ENCODE measurements at places on chromosomes 5 and 9. TPM values are rescaled to one million over a fixed set of nuclear protein-coding genes. Genes with fewer than 3 reads are reported as not detected.
A peak's percentile ranks its signal among the peaks of the same experiment; 100 is the strongest.

TMEM215 gene
- total RNA-seq = not detected

CCDC152 gene
- total RNA-seq = 1.3 TPM

GRCh38 chr5:69468631-69469030 lies 24.0 kb upstream of the OCLN start:
- no peaks in the 10 kb centered on the region for H3K36me3 ChIP-seq
- no peaks in the 10 kb centered on the region for H3K4me1 ChIP-seq
- no peak overlapping the region for H3K4me3 ChIP-seq

GRCh38 chr5:10218658-10219057 lies 31.0 kb downstream of the ATPSCKMT start:
- no peaks in the 10 kb centered on the region for H3K4me1 ChIP-seq
- no peaks in the 10 kb centered on the region for H3K36me3 ChIP-seq
- H3K27me3 ChIP-seq = no peaks in the 10 kb centered on the region
- H3K27ac ChIP-seq = no peak overlapping the region
- H3K4me3 ChIP-seq = no peak overlapping the region

- no peak for DNase-seq
- H3K4me3 ChIP-seq = no peak overlapping the region
- H3K27ac ChIP-seq = no peak overlapping the region
- H3K27me3 ChIP-seq = no peaks in the 10 kb centered on the region
- H3K36me3 ChIP-seq = peaks cover 62% of the 10 kb centered on the region
Measured at GRCh38 chr5:179777909-179778308, 15.9 kb upstream of the LTC4S start.

DNA sequence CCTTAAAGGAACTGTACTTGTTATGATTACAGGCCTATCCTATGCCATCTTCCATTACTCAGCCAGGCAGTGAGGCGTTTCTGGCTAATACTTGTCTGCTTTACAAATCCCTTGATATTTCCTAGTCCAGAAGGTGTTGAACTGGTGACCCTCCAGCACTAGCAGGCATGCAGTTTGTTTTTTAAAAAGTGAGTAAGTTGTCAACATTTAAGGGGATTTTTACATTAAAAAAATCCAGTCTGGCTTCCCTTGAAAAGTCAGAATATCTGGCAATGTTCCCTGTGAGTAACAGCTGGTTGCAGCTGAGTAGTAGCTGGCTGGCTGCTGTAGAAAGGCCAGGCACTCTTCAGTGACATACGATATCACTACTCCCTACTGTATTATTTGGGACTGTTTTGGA lies 21.8 kb downstream of the GRIN3A start:
- no peak overlapping the region for H3K27ac ChIP-seq
- H3K4me1 ChIP-seq = no peaks in the 10 kb centered on the region
- H3K27me3 ChIP-seq = peaks cover 5% of the 10 kb centered on the region
- DNase-seq = no peak
- H3K4me3 ChIP-seq = no peak overlapping the region
- H3K36me3 ChIP-seq = no peaks in the 10 kb centered on the region

- H3K27ac ChIP-seq = no peak overlapping the region
- no peaks in the 10 kb centered on the region for H3K27me3 ChIP-seq
- no peak for DNase-seq
- H3K4me1 ChIP-seq = no peaks in the 10 kb centered on the region
- no peaks in the 10 kb centered on the region for H3K36me3 ChIP-seq
Measured at GRCh38 chr9:127014216-127014909, 99.8 kb downstream of the RALGPS1 start.

FAM151B gene
- total RNA-seq = 0.32 TPM

DNA sequence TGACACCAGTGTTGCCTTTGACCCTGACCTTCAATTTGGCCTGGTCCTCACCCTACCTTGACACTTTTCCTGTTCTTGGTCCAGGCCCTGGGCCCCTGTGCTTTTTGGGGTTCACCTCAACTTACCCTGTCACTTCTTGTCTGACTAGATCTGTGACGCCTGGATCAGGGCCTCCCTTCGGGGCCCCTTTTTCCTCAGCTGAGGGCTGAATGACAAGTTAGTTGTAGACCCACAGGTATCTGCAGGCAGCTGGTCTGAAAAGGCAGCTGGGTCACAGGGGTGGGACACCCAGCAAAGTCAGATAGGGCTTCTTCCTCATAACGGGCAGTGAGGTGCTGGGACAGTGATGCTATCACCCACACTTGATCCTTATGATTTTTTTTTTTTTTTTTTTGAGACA lies 10.0 kb upstream of the MYORG start:
- no peaks in the 10 kb centered on the region for H3K4me1 ChIP-seq
- no peak for DNase-seq
- H3K4me3 ChIP-seq = no peak overlapping the region

DNA sequence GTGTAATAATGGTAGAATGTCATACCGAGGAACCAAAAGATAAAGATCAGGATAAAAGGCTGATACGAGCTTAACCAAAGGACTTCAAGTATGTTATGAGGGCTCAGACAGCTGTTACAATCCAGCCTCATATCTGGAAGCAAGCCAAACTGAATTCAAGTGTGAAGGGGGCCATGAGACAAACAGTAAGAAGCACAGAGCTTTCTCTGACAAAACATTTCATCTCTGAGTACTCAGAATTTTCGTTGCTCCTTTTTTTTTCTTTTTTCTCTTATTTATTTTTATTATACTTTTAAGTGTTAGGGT lies 52.9 kb upstream of the CD180 start:
- peaks cover 8% of the 10 kb centered on the region for H3K4me1 ChIP-seq
- no peak overlapping the region for H3K4me3 ChIP-seq
- no peak overlapping the region for H3K27ac ChIP-seq
- H3K36me3 ChIP-seq = no peaks in the 10 kb centered on the region
- H3K27me3 ChIP-seq = no peaks in the 10 kb centered on the region

HSPB3 gene
- total RNA-seq = not detected

- H3K4me1 ChIP-seq = peaks cover 25% of the 10 kb centered on the region
- peaks cover 46% of the 10 kb centered on the region for H3K36me3 ChIP-seq
- no peak for DNase-seq
- no peak overlapping the region for H3K4me3 ChIP-seq
Measured at GRCh38 chr5:177514541-177514940, 2.2 kb downstream of the DDX41 start.

- no peak overlapping the region for H3K27ac ChIP-seq
- no peak for DNase-seq
- peaks cover 27% of the 10 kb centered on the region for H3K4me1 ChIP-seq
- no peak overlapping the region for H3K4me3 ChIP-seq
- H3K36me3 ChIP-seq = no peaks in the 10 kb centered on the region
Measured at GRCh38 chr9:134378901-134379338, 52.7 kb downstream of the RXRA start.

DNA sequence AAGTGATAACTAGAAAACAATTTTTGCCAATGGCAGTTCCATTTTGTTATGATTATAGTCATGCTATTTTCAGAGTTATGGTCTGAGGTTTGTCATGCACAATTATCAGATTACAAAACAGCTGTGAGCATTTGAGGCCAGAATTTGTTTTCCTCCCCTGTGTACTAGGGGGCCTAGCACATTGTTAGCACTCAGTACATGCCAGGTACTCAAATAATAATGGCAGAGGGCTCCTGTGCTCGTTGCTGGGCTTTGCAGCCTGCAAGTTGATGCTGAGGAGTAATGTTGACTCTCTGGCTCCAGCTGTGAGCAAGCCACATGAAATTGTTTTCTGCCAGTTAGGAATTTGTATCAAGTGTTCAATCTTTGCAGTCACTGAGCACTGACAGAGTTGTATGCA lies 6.9 kb downstream of the DNAI1 start:
- no peak for DNase-seq
- H3K36me3 ChIP-seq = no peaks in the 10 kb centered on the region
- no peaks in the 10 kb centered on the region for H3K4me1 ChIP-seq
- no peak overlapping the region for H3K4me3 ChIP-seq

TYRP1 gene
- total RNA-seq = not detected

GRCh38 chr5:82886911-82887310 lies 190.3 kb downstream of the TMEM167A start:
- no peak overlapping the region for H3K27ac ChIP-seq
- no peaks in the 10 kb centered on the region for H3K36me3 ChIP-seq
- H3K4me3 ChIP-seq = no peak overlapping the region
- H3K4me1 ChIP-seq = no peaks in the 10 kb centered on the region
- H3K27me3 ChIP-seq = no peaks in the 10 kb centered on the region

DNA sequence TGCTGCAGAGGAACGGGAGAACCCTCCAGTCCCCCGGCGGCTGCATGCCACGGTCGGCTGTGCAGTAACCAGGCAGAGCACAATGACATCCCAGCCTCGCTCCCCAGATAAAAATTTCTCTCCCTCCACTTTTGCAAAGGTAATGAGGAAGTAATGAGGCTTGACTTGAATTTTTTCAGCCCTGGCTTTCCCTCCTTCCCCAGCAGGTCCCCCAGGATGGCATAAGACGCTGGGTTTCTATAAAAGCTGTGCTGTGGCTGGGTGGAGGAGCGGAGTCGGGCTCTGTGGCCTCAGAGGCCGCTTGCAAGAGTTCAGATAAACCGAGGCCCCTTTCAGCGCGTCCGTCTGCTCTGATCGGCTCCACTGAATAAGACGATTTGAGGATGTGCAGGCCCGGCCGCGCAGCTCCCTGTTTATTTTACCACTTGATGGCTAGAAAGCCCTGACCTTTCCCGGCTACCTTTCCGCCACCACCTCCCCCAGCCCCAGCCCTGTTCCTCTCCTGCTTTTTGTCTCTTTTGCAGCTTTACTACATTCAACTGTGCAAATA lies 351.9 kb upstream of the IRX2 start:
- no peaks in the 10 kb centered on the region for H3K36me3 ChIP-seq
- DNase-seq = no peak
- no peaks in the 10 kb centered on the region for H3K27me3 ChIP-seq
- no peak overlapping the region for H3K27ac ChIP-seq
- no peak overlapping the region for H3K4me3 ChIP-seq

DNA sequence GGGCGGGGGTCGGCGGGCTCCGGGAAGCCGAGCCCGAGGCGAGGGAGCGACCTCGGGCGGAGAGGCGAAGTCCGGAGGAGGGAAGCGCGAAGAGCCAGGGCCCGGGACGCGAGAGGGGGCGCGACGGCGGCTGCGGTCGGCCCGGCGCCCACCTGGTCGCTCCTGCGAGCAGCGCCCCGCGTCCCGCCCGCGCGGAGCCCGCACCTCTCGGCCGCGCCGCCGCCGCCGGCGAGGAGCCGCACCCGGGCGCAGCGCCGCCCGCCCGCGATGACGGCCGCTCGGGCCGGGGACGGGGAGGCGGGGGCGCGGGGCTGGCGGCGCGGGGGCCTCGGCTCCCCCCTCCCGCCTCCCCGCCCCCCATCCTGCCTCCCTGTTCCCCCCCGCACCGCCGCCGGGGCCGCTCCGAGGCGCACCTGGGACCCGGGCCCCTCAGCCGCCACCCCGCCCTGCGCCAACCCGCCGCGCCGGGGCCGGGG lies 2.6 kb downstream of the NR5A1 start:
- DNase-seq = no peak
- no peak overlapping the region for H3K27ac ChIP-seq
- H3K4me1 ChIP-seq = peaks cover 4% of the 10 kb centered on the region
- no peaks in the 10 kb centered on the region for H3K27me3 ChIP-seq

DNA sequence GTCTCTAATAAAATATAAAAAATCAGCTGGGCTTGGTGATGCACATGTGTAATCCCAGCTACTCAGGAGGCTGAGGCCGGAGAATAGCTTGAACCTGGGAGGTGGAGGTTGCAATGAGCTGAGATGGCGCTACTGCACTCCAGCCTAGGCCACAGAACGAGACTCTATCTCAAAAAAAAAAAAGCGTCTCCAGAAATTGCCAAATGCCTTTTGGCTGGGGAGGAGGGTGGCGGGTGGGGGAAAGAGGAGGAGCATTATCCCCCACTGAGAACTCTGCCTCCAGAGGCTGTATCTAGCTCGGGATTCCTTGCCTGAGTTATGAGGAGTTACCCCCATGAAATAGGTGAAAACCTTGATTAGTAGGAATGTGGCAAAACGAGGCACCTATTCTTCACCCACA lies 4.8 kb downstream of the ROPN1L start:
- peaks cover 56% of the 10 kb centered on the region for H3K4me1 ChIP-seq
- no peaks in the 10 kb centered on the region for H3K27me3 ChIP-seq
- no peak overlapping the region for H3K27ac ChIP-seq
- DNase-seq = no peak

DNA sequence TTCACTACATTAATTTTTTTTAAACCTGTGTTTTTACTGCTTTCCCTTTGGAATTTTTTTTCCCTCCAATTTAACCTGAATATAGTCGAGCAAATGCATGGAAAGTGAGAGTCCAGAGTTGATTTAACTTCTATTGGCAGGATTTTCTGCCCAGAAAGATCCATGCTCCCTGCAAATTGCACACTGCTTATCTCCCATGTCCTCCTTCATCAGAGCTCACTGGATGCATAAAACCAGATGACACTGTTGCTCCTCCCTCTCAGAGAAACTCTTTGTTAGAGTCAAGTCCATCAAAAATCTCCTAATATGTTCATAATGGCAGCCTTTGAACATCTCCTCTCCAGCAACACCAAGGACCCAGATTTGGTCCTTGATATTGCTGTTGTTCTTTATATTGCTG lies 297.0 kb upstream of the SLC24A2 start:
- DNase-seq = no peak
- H3K27ac ChIP-seq = no peak overlapping the region
- no peak overlapping the region for H3K4me3 ChIP-seq
- H3K36me3 ChIP-seq = no peaks in the 10 kb centered on the region
- no peaks in the 10 kb centered on the region for H3K27me3 ChIP-seq

- no peak for DNase-seq
- no peaks in the 10 kb centered on the region for H3K4me1 ChIP-seq
- H3K36me3 ChIP-seq = no peaks in the 10 kb centered on the region
- no peak overlapping the region for H3K27ac ChIP-seq
- H3K27me3 ChIP-seq = peaks cover 2% of the 10 kb centered on the region
Measured at GRCh38 chr5:143977891-143978461, 166.0 kb downstream of the HMHB1 start.

ZFP37 gene
- 1.8 TPM for total RNA-seq

GRCh38 chr5:112878760-112879159 lies 17.7 kb downstream of the SRP19 start:
- H3K36me3 ChIP-seq = peaks cover 50% of the 10 kb centered on the region
- DNase-seq = peak; percentile 94
- peaks cover 30% of the 10 kb centered on the region for H3K4me1 ChIP-seq
- peak overlapping the region; percentile 63 for H3K4me3 ChIP-seq
- no peaks in the 10 kb centered on the region for H3K27me3 ChIP-seq
- peak overlapping the region; percentile 55 for H3K27ac ChIP-seq

DDX46 gene
- total RNA-seq = 61.8 TPM

PCDHGA9 gene
- not detected for total RNA-seq

DNA sequence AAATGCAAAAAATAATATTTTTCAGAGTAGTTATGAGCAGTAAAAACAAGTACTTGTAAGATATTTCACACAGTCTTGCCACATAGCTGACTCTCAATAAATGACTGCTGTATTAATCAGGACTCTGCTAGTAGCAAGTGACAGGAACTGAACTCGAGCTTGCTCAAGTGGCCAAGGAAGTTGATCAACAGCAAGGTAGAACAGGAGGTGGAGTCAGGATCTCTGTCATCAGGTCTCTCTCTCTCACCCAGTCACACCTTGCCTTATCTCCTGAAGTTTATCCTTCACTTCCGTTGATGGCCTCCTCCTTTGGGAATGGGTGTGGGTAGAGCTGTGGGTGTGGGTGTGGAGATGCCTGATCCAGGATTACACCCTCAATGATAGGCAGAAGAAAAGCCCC lies 107.0 kb downstream of the GPBP1 start:
- H3K4me3 ChIP-seq = no peak overlapping the region
- H3K4me1 ChIP-seq = no peaks in the 10 kb centered on the region
- H3K36me3 ChIP-seq = no peaks in the 10 kb centered on the region

Measured in CD4-positive, CD25-positive, alpha-beta regulatory T cell (primary cell).